Stimulated activated CD8-positive, alpha-beta memory T cell treated with anti-CD3 and anti-CD28 coated beads, Interleukin-7, amount 100 ng/mL, for 24 hours (primary cell): ENCODE measurements at places on chromosomes 5 and 9.
A peak's percentile ranks its signal among the peaks of the same experiment; 100 is the strongest.

GRCh38 chr9:92504881-92505280 is 22.6 kb upstream of the ASPN start:
- DNase-seq, result no peak

DNA sequence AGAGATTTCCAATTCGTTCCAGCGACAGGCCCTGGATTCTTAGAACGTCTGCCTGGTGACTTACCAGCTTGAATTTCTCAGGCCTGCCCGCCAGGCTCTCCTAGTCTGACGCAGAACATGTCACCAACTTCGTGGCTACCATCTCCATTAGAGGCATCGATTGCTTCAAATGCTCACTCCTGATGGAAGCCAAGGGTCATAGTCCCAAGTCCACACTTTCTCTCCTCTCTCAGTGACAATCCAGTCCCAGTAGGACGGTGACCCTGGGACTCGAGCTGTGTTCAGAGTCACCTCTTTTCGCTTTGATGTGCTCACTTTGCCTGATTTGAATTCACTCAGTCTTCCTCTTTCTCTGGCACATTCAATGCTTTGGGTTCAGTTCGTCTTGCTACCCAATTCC is 94.8 kb downstream of the GADD45G start:
- no peak for DNase-seq

DNA sequence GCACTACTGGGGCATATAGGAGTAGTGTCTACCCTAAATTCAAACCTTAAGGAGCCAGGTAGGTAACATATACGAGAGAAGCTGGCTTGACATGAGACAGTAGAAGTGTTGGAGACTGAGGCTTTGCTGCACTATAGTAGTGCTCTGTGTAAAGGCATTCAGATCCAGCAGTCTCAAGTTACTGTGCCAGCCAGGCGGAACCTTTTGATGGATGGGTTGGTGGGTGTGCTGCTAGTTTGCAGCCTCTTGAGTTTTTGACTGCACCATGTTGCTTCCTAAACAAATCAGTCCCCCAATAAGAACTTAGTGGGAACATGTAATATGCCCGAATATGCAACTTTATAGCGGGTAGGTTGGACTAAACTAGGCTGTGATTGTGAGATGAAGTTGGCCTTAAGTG is 1.5 kb downstream of the CLTA start:
- no peak for DNase-seq

GRCh38 chr5:76544268-76544926 is 78.8 kb downstream of the F2RL2 start:
- DNase-seq, result no peak

DNA sequence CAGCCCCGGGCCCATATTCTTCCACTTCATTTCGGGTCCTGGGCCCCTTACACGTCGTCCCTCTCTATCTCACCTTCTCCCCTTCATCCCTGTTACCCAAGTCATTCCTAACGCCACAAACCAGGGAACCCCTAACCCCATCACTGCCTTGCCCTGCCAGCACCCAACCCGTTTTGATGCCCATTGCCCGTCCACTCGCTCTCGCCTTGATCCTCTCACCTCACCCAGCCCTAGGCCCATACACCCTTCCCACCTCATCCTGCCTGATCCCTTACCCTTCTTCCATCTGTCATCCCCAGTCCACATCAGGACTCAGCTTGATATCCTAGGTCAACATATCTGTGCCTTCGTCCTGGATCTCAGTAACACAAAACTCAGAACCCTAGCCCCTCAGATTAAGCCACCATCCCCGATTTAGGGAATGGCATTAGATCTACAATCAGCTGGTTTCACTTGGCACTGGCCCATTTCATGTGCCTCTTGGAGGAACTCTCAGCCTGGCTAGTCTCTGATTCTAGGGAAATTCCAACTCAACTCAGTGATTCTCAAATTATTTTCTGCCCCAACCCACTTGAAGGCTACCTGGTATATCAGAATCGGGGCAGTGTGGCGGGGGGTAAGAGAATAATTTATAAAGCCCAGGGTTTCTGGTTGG is 489 bp downstream of the CHMP5 start:
- no peak for DNase-seq

DNA sequence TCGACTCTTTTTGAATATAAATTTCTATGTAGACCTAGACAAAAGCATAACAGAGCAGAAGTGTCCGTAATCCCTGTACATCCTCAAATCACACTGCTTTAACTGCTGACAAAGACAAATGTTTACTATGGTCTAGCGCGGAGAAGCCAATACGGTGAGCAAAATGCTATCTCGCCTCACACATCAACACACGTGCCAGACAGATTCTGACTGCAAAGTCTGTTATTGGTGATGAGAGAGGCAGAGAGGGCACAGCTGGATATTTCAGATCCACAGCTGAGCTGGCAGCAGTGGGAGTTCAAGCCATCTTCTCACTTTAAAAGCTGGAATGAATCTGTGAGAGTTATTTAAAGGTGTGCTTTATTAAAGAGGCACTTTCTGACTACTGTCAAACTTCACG is 124.3 kb downstream of the ARL15 start:
- DNase-seq, result no peak

- no peak for DNase-seq
These were observed 413.5 kb downstream of the NFIB start for GRCh38 chr9:13900449-13900848.

DNA sequence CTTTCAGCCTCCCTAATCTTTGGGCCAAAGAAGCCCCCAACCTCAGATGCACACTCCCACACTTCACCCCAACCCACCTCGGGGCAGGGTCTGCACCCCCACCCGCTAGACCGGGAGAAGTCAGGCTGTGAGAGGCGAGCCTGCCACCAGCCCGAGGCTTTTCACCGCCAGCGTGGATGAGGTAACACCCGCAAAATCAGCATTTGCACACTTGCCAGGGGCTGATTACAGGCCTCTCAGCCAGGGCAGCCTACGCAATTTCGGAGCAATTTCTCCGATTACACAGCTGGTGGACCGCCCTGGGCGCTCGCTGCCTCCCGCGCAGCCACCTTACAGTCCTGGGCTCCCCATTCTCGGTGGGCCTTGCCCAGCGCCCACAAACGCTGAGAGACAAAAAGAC is 68.5 kb downstream of the FOXD1 start:
- no peak for DNase-seq

- DNase-seq, result no peak
These were observed 756 bp downstream of the VAV2 start for GRCh38 chr9:133991214-133991921.

GRCh38 chr9:79616971-79617370 is 45.2 kb downstream of the TLE4 start:
- DNase-seq, result no peak

GRCh38 chr9:37025071-37025822 is 8.8 kb downstream of the PAX5 start:
- DNase-seq, result no peak

DNA sequence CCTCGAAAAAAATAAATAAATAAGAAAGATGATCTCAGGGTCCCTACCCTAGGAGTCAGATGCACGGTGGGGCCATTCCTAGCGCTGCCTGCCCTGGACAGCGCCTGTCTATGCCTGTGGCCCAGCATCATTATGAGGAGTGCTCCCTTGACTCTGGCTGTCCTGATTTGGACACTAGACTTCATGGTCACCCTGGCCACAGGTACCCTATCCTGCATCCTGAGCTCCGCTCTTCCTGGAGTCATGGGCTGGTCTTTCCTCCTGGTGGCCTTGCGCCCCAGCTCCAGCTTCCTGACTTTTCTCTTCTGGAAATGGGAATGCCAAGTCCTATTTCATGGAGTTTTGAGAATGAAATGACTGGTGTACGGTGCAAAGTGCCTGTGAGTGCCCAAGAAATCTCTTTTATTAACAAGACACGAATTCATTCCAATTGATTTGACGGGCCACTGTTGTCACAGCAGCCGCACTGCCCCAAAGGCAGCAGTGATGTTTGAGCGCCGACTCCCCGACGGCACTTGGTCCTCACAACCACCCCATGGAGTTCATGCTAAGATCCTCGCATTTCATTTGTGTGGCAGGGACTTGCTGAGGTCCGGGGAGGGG is 564 bp upstream of the AIF1L start:
- no peak for DNase-seq

DNA sequence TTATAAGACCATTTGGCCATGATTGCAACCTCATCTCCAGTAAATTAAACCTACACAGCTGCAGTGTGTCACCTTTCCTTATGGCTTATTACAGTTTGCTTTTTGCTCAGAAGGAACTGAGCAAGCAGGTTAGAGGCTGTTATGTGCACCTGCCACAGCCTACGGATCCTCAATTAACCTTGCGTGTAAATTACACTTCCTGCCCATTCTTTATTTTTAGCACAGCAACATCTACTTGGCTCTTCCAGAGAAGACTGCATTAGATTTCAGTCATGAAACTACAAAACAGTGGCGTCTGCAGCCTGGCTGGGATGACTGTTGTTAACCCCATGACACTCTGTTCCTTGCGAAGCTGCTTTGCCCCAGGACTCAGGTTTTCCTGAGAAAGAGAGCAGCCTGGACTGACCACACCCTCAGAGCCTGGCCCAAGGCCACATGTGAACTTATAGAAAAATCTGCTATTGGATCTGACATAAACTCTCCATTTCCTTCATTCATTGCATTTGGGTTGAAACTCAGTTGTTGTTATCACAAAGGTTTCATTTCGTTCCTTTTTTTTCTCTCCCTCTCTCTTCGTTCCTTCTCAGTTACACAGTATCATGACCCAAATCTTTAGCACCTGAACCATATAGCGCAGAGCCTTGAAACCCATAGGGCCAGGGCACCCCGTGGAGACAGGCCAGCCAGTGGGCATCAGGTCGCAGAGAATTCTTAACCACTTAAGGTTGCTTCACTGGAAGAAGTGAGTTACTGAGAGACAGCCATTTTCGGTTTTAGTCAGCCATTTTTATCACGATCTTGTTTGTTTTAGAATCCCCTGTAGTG is 138.6 kb downstream of the PALM2AKAP2 start:
- DNase-seq, result peak; percentile 1
